ENCODE measurements at places on chromosomes 11 and 22.

DNA sequence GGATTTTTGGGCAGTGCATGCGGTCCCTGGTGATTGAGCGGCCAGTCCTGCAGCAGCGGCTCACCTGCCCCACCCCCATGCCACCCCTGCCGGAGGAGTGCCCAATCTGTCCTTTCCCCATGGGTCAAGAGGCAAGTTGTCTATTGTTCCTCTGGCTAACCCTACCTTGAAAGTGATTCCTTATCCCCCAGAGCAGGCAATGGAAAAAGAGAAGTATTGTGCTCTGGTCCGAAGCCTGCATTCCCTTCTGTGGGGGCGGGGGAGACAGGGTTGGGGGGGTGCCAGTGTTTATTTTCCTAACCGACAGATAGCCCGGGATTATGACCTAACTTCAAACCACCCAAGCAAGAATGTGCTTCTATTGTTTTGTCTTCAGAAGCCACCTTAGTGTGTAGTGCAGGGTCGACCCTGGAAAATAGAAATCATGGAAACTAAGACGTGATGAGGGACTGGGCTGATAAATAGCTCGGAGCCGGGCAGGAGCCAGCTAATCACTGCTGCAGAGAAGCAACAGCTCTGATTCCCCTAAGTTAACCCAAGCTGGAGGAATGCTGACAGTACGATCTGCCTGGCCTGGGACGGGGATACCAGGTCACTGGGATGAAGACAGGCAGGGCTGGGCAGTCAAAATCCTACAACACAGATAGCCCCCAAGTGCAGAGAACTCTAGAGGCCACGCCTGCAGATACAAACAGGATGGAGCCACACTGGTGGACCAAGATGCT is 38.7 kb upstream of the ATXN10 start:
- DNase-seq, result no peak

GRCh38 chr11:112367895-112368294 is 107.2 kb upstream of the PLET1 start:
- DNase-seq, result no peak

DNA sequence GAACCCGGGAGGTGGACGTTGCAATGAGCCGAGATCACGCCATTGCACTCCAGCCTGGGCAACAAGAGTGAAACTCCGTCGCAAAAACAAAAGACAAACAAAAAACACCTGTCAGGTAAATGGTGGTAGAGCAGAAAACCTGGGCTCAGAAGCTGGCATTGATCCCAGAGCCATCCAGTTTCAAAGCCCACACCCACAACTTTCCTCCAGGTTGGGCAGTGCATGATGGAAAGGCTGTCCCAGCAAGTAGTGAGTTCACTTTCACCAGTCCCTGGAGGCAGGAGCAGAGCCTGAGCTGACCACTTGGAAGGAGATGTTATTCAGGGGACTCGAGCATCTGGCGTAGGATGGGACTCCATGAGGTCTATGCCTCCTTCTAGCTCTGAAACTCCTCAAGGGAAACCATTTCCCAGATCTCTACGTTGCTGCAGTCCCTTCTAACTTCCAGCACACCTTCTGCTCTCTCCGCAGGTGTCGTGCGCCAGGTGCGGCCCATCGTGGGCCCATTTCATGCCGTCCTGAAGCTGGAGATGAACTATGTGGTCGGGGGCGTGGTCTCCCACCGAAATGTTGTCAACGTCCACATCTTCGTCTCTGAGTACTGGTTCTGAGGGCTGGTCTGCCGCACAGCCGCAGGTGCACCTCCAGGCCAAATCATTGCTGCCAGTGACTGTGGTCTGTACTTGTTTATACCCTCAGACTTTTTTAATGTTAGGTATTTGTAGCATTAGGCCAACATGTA is 71.6 kb upstream of the ATXN10 start:
- no peak for DNase-seq

GRCh38 chr11:45669146-45669545 is 3.7 kb upstream of the CHST1 start:
- no peak for DNase-seq

- peak; percentile 19 for DNase-seq
These were observed 75.2 kb downstream of the MYO7A start for GRCh38 chr11:77202941-77203900.

DNA sequence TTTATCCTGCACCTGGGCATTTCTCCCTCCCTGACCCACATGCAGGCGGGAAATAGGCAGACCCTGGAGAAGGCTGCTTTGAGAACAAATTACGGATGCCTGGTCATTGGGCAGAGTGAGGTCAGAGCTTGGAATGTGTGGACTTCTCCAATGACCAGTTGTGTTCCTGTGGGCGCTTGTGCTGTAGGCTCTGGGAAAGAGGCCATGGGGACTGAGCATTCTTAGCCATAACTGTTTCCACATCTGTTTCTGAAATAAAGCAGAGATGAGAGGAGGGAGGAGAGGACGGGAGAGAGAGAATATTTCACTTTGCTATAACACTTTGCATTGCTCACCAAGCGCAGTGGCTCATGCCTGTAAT is 11.2 kb upstream of the TMEM184B start:
- no peak for DNase-seq

- DNase-seq, result no peak
These were observed 37.7 kb upstream of the DMC1 start for GRCh38 chr22:38607680-38608079.

DNA sequence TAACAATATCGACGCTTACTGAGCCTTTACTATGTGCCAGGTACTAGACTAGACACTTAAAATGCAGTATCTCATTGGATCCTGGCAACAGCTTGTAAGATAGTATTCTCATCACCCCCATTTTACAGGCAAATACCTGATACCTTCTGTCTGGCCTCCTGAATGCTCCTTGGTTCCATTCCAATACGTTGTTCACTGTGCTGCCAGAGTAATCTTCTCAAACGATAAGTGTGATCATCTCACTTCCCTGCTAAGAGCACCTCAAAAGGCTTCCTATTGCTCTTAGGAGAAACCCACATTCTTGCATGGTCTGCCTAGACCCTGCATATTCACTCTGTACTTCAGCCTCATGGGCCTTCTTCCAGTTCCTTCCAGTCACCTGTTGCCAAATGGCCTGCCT is 1.3 kb upstream of the NRIP3 start:
- peak; percentile 8 for DNase-seq

- no peak for DNase-seq
These were observed 26.2 kb upstream of the POGLUT3 start for GRCh38 chr11:108524422-108524821.

DNA sequence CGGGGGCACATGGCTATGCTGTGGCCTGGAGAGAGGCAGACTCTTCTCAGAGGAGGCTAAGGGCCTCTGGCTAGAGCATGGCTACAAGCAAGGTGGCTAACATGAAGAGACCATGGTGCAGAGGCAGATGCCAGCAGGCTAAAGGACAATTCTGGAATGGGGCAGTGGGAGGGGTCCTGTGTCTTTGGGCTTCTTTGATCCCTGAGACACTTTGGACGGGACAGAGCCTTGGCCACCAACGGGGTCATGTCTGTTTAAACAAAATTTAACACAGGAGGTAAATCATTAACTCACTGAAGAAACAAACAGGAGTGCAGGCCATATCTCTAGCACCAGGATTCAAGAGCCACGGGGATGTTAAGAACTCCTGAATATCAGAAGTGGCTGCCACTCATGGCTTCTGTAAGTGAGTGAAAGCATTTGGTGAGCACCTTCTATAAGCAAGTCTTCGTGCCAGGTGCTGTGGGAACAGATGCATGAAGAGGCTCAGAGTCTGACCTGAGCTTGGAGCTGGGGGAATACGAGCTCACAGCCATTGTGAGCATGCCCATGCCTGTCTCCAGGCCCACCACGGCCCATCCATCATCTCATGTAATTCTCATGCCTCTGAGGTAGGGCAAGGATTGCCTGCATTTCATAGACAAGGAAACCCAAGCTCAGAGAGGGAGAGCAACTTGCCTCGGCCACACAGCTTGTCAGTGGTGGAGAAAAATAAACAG is 18.3 kb upstream of the ZNRF3 start:
- DNase-seq, result no peak

- DNase-seq, result no peak
These were observed 61.6 kb upstream of the PPARA start for GRCh38 chr22:46088541-46089311.

DNA sequence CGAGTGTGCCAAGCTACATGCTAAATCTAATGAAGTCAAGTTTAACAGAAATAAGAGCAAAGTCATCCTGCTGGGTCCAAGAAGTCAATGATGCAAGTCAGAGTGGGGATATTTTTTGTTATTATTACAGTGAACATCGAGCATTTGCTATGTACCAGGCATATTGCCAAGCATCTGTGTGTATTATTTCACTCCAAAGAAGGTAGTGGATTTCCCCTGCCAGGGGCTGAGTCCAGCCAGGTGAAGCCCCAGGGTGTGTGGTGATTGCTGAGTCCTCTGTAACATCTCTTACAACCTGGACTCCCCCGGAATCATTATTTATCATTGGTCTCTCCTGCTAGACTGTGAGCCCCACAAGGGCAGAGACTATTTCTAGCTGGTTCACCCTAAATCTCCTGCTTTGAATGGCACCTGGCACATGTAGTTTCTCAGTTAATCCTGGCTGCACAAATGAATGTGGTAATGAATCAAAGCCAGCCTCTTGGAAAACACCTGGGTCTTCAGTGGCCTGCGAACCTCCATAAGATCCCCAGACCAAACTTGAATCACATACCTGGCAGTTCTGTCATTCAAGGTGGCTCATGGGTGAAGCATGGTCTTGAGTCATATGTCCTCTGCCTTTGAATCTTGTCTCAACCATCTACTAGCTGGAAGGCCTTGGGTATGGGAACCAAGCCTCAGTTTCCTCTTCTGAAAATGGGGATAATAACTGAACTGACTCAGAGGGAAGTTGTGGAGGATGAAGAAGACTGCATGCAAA is 549.2 kb downstream of the MIAT start:
- no peak for DNase-seq

- DNase-seq, result no peak
These were observed 13.0 kb upstream of the MALAT1 start for GRCh38 chr11:65485920-65486219.

DNA sequence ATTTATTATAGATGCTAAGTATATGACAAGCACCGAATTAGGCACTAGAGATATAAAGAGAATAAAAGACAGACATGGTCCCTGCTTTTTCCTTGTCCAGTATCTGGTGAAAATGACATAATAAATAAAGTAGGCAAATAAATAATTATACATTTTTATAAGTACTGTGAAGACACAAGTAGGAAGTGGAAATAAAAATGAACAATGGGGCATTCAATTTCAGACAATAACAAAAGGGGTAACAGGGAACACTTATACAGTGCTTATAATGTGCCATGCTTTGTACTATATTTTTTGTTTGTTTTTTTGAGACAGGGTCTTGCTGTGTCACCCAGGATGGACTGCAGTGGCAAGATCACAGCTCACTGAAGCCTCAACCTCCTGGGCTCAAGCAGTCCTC is 4.3 kb downstream of the KBTBD3 start:
- DNase-seq, result no peak

- peak; percentile 95 for DNase-seq
These were observed 140.2 kb upstream of the SESN3 start for GRCh38 chr11:95371153-95371552.

DNA sequence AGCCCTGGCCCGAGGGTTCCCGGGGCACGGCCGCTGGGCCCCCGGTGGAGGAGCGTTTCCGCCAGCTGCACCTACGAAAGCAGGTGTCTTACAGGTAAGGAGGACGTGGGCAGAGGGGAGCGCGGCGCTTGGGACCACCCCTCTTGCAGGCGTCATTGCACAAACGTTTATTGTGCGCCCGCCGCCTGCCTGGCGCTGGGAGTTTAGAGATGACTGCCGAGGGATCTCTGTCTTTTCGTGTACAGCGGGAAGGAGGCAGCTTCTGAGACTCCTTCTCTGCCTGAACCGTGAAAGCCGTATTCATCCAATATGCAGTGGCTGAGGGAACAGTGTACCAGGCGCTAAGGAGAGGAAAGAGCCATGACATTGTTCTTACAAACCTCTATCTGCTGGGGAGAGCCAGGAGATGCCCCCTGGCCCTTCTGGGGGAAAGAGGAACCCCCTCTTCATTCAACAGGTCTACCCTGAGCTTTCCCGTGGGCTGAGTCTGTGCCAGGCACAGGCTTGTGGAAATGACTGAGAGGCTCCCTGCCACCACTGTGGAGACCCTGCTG is 13.8 kb upstream of the DGKZ start:
- DNase-seq, result no peak

DNA sequence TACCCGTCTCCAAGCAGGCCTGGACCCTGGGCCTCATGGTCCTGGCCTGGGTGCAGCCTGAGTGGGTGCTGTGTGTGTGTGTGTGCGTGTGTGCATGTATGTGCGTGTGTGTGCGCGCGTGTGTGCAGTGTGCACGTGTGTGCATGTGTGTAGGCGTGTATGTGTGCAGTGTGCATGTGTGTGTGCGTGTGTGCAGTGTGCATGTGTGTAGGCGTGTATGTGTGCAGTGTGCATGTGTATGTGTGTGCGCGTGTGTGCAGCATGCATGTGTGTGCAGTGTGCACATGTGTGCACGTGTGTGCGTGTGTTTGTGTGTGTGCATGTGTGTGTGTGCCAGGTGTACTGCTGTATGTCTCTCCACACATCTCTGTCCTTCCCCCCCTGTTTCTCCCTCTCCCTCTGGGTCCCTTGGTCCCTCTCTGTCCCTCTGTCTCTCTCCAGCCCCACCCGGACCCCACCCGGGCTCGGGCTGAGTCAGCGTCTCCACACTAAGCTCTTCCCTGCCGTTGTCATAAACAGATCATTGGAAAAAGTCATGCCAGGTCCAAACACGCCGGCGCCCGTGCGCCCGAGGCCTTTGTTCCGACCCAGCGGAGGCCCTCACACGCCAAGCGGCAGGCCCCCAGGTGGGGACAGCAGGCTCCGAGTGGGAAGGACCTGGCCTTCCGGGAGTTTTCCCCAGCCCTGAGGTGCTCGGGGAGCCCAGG is 34.0 kb downstream of the WNT7B start:
- no peak for DNase-seq

DNA sequence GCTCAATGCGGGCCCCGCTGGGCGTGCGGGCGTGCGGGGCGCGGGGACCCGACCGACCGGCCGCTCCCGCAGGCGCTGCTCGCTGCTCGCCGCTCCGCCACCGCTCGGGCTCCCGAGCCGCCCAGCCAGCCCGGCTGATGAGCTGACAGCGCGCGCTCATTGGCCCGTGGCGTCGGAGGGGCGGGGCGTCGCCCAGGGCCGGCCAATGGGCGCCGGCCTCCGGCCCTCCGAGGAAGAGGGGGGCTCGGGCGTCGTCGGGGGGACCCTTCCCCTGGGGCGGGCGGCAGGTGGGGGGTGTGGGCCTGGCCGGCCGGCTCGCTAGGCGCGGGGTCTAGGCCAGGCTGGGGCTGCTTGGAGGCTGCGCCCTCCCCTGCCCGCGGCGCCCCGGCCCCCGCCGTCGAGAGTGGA is at the start of gene SCUBE1:
TSS of gene SCUBE1 (minus strand) at position 111 of the 408 bp plus-strand sequence. CDS start 111 bp downstream, outside the sequence.
- DNase-seq, result no peak

DNA sequence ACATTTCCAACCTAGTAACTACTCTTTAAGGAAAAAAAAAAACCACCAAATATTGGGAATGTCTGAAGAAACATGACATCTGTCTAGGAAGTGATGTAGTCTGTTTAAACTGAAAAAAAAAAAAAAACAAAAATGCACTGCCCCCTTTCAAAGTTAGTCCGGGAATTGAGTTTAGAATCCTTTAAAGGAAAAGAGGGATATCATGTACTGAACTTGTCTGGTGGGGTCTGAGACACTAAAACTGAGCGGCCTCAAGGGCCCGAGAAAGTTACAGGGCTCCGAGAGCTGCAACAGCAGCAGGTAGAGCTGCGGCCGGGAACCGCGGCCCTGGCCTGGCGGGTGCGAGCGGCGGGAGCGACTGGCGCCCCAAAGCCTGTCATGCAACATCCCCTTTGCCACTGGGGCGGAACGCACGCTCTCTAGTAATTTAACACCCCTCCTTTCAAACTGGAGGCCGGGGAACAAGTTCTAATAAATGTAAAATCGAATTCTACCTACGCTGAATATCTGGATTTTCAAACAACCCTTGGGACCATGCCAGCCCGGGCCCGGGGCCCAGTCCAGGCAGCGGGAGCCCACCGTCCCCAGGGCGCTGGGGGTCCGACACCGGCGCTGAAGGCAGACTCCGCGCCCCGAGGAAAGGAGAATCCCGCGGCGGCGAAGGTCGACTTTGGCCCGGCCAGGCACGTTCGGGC is 736 bp downstream of the RDX start:
- DNase-seq, result peak; percentile 83
